Stimulated activated CD4-positive, alpha-beta T cell treated with anti-CD3 and anti-CD28 coated beads, Interleukin-4, amount 100 ng/mL, for 24 hours (primary cell): ENCODE measurements at places on chromosomes 11 and 22.

GRCh38 chr11:121435132-121435531 is 17.0 kb upstream of the SORL1 start:
- no peak for DNase-seq

DNA sequence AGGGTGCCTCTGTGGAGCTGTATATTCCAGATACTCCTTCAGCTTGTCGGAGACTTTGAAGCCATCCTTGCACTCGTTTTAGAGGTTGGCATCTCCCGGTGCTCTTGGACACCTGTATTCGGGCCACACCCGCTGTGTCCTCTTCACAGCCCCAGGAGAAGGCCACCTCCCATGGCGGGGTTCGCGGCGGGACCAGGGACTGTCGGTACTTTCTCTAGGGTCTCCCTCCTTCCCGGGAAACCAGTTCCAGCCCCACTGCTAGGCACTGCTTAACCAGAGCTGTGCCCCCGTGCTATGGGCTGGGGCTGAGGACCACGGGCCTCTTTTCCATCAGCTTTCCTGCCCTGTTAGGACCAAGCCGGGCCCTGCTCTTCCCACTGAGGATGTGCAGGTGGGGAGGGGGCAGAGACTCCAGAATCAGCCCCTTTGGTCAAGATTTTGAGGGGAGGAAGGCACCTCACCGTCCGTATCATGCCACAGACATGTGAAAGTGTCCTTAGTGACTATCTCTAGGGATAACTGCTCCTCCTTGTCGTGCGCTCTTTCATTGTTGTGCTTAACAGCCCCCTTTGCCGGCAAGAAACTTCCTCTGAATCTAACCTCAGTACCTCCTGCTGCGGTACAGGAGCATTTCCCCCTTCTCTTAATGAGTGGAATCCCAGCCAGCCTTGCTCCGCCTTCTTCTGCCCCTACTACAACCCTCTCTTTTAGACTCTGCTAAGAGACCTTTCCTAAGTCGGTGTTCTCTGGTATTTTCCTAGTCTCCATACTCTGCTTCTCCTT is 1.2 kb upstream of the B3GAT1 start:
- no peak for DNase-seq

GRCh38 chr11:40030867-40031266 is 1428.6 kb downstream of the LRRC4C start:
- no peak for DNase-seq

DNA sequence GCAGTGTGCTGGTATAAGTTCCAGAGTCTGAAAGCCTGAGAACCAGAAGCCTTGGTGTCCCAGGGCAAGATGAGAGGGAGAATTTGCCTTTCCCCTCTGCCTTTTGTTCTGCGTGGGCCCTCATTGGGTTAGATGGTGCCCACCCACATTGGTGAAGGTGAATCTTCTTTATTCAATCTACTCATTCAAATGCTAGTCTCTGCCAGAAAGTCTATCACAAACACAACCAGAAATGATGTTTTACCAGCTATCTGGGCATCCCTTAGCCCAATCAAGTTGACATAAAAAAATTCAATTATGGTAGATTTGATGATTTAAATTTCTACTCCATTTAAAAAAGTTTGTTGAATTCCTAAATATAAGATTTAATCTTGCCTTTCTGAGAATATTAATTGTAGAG is 22.2 kb downstream of the CSTPP1 start:
- DNase-seq = no peak

DNA sequence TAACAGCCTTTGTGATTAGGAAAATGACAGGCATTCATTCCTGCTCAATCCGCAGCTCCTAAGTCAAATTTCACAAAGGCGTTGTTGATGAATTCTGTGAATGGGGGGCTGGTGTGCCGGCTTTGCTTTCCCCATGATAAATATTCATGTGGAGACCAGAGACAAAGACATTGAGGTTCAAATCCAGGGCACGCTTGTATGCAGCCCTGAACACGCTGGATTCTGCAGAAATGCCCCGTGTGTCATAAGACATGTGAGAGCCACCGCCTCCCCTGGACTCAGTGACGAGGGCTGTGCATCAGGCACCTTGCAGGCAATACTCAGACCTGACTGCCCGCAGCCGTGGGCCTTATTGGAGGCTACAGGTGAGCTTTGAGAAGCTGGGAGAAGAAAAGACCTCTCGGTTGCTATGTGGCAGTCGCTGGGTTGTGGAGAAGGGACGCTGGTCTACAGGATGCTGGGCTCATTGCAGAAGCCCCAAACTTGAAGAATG is 906.2 kb downstream of the BRD1 start:
- no peak for DNase-seq

GRCh38 chr22:28873183-28873963 is 10.0 kb upstream of the ZNRF3 start:
- DNase-seq = no peak

DNA sequence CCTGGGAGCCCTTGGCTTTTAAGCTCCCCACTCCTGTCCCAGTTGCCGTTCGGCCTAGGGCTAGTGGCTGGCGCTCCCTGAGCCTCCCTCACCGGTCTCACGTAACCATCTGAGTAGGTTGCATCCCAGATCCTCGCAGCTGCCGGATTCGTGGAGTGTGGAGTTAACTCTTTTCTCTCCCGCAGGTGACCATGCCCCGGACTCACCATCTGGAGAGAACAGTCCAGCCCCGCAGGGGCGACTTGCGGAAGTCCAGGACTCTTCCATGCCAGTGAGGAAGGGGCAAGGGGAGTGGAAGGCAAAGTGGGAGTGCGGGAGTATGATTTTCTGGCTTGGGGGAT is 902 bp downstream of the MUS81 start:
- DNase-seq = no peak

DNA sequence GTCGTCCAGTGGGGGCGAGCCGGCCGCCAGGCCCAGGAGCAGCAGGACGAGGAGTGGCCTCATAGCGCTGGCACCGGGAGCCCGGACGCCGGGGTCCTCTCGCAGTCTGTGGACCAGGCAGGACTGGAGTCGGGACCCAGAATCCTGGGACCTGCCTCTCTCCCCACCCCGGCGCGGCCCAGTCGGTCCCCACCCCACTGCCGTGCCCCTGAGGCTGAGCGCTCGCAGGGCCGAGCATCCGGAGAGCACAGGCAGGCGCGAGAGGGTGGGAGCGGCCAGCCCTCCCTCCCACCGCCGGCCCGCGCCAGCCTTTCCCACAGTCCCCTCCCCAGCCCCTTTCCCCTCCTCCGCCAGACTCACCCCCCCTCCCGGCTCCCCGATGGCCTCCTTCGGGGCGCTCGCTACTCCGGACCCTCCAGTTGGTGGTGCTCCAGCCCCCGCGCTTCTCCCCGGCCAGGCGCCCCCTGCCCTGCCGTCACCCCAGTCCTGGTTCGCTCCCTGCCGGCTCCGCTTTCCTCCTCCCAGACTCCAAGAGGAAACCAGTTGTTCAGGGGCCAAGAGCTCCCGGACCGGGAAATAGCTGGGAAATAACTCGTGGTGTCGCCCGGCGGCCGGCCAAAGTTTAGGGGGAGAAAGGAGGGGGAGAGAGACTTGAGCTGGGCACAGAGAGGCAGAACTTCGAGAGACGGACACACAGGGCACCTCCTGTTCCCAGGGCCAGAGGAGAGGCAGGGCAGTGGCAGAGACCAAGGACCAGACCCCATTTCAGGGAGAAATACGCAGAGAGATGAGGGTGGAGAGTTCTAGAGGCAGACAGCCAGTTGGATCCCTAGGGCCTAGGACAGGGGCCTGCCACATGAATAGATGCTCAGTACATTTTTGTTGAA is at the start of gene C1QTNF5:
TSS of gene C1QTNF5 (minus strand) at position 549 of the 887 bp plus-strand sequence. CDS start at position 63, 486 bp downstream.
- DNase-seq = no peak

- DNase-seq = peak; percentile 51
These were observed 7.6 kb upstream of the KCTD17 start for GRCh38 chr22:37043828-37044538.

GRCh38 chr11:19374151-19374569 is 133.4 kb upstream of the E2F8 start:
- DNase-seq = no peak

DNA sequence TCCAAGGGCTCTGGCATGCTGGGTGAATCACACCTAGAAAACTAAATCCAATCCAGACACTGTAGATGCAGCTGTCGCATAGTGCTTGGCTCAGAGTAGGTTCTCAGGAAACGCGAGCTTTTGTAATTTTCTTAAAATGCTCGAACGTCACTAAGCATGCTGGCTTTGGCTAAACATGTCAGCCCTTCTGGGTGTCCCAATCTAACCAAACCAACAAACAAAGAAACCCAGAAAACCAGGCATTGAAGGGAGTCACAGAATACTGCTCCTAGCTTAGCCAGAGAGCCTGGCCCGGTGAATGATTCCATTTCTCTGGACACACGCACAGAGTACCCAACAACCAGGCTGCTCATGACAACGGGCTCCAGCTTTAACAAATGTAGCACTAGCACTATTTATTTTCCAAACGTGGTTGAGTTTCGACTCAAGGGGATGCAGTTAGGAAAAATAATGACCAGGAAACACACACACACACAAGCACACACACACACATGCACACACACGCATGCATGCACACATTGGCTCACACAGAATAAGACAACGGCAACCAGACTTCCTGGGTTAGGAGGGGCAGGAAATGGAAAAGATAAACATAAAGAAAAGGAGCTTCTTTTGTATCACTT is 492.6 kb downstream of the MIAT start:
- no peak for DNase-seq

DNA sequence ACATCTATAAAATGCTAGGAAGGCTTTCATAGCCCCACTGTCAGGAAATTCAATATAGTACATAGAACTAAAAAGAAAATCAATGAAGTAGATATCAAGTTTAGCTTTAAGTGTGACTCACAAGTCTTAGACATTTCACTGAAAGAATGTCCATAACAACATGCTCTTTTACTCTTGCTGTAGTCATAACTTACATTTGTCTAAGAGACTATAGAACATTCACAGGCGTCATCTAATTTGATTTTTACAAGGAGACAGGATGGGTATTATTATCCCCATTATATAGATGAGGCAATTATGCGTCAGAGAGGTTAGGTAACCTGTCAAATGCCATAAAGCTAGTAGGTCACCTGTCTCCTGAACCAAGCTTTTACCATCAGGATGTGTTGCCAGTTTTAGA is 36.9 kb downstream of the BDNF start:
- DNase-seq = no peak

GRCh38 chr22:23414727-23415489 is 165.2 kb downstream of the IGLL1 start:
- DNase-seq = no peak

DNA sequence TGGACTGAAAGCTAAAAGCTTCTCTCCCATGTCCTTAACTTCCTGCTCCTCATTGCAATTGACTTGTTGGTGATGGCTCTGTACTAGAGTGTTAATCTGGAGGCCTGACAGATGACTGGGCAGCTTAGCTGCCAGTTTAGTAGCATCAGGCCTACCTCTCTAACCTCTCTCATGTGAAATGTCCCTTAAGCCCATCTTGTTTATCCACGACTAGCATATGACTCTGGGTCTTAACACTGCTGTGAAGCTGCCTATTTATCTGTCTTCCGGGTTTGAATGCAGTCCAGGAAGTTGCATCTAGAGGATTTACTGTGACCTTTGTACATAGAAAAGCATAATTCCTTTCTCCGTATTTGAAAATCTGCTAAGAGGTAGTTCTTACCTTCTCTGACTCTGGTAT is 85.3 kb upstream of the HORMAD2 start:
- no peak for DNase-seq

DNA sequence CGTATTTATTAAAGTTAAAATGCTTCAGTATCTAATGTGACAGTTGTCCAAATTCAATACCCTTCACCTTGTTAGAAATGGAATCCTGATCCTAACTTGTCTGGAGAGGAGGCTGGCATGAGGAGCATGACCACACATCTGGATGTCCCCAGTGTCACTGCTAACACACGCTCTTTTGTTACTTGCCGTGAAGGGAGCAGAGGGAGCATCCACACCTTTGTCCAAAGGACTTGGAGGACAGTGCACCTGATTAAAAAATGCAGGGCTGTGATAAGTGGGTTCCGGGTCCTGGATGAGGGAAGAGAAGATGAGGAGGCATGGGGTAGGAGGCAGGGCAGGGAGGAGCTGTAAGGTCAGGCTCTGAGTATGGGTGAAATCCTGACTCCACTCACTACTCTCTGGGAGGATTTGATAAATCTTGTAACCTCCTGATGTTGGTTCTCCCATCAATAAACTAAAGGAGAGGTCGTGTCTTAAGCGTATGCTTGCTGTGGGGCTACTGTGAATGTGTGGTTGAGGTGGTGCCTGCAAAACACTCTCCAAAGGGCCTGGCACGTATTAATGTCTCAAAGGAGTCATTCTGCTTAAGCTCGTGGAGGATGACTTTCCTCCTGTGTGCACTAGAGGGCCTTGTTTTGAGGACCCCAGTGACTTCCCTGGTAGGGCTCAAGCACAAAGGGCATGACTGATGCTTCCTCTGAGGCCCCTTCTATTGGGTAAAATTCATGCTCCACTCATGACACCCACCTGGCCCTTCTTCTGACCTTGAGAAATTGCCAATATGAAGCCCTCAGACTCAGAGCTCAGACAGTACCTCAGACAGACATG is 16.8 kb upstream of the IGLL5 start:
- no peak for DNase-seq

GRCh38 chr11:64865286-64866172 is 12.9 kb downstream of the EHD1 start:
- peak; percentile 72 for DNase-seq

- no peak for DNase-seq
These were observed 140.7 kb downstream of the APIP start for GRCh38 chr11:34775417-34775888.

- no peak for DNase-seq
These were observed 16.5 kb downstream of the NCAM1 start for GRCh38 chr11:112977755-112978154.

DNA sequence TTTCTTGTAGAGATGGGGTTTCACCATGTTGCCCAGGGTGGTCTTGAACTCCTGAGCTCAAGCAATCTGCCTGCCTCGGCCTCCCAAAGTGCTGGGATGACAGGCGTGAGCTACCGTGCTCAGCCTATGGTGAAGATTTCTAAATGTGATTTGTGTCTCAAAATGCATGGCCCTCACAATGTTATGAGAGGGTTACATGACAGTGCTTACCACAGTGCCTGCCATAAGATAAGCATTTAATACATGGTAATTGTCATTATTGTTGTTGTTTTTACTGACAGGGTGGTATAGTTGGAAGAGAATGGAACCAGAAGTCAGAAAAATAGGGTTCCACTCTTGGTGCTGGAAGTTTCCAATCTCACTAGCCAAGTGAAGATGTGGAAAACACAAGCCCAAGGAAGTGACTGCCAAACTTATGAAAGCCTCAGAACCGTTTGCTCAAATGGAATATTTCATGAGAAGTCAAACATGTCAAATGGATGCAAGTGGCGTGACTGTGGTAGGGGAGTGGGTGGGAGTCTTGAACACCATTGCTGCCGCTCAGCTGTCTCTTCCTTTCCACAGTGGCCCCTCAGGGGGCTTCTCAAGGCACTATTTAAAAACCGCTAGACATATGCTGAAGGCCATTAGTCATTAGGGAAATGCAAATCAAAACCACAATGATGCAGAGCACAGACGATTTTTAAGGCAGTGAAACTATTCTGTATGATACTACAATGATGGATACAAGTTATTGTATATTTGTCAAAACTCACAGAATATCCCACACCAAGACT is 29.1 kb upstream of the LMO2 start:
- DNase-seq = peak; percentile 40
